Fibroblast of skin of left quadriceps (primary cell): ENCODE measurements at places on chromosomes 7 and 10.
A peak's percentile ranks its signal among the peaks of the same experiment; 100 is the strongest.

- DNase-seq: peak; percentile 23
These were observed 96.4 kb downstream of the MARCHF5 start for GRCh38 chr10:92387289-92387940.

GRCh38 chr7:44235582-44236332, 35.0 kb downstream of the YKT6 start:
- no peak for DNase-seq

- DNase-seq: peak; percentile 30
These were observed 458.8 kb downstream of the SORCS1 start for GRCh38 chr10:106705681-106706100.

GRCh38 chr10:89837165-89838043, 136.0 kb downstream of the KIF20B start:
- no peak for DNase-seq

DNA sequence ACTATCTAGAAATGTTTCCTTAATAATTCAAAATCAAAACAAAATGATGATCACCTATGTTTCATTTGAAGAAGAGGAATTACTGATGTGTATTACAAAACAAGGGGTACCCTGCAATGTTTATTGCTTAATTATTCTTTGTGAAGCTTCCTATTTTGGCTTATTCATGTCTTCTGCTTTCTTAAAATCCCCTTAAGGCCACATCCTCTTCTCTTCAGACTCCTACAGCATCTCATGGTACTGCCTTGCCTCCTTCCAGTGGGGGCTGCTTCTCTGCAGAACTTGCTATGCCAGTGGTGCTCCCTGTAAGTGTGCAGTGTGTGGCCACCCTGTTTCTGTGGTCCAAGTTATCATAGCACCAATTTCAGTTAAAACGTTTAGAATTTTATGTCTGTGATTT, 35.0 kb downstream of the CCDC146 start:
- DNase-seq: no peak

DNA sequence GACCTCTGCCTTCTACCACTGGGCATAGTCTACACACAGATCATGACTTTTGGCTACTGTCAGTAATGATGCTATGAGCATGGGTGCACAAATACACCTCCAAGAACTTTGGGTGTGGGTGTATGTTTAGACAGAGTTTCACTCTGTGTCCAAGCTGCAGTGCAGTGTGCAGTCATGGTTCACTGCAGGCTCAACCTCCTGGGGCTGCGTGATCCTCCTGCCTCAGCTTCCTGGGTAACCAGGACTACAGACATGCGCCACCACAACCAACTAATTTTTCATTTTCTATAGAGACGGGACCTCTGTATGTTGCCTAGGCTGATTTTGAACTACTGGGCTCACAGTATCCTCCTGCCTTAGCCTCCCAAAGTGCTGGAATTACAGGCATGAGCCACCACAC, 194.4 kb downstream of the NSUN6 start:
- no peak for DNase-seq

DNA sequence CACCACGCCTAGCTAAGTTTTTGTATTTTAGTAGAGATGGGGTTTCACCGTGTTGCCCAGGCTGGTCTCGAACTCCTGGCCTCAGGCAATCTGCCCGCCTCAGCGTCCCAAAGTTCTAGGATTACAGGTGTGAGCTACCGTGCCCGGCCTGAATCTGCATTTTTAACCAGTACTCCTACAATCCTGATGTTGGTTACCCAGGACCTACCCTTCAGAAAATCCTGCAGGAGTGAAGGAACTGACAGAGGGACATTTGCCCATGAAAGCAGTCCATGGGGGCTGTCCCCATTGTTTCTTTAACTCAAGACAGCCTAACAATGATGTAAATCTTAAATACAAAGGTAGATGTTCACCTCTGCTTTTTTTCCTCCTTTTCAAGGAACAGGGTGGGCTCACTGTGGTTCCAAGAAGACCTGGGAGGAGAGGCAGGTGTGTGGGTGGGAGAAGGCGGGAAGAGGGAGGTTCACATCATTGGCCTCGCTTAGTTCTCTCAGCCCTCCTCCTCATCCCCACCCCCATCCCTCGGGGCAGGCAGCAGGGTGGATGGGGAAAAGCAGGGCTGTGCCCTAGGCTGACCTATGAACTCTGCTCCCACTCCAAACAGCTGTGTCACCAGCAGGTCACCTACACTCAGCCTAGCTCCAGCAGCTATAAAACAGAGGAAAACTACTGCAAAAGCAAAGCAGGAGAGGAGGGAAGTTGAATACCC, 13.5 kb downstream of the LRRC20 start:
- no peak for DNase-seq
